ENCODE measurements at places on chromosomes 6 and 20.

DNA sequence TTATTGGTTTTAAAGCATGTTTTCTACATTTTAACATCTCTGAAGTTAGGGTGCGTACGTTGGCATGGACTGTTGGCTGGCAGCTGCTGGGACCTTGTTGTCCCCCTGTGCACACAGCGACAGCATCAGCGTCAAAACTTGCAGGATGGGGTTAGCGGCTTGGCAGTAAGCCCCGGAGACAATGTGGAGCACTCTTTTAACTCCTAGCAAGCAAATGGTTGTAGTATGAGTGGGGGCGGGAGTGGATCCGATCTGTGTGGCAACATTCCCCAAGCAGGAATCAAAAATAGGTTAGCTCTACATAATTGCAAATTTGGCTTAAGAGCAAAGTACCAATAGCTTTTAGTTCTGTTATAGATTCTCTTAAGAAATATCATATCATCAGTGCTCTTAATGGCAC, 70.1 kb downstream of the NRN1 start:
- no peak for DNase-seq

DNA sequence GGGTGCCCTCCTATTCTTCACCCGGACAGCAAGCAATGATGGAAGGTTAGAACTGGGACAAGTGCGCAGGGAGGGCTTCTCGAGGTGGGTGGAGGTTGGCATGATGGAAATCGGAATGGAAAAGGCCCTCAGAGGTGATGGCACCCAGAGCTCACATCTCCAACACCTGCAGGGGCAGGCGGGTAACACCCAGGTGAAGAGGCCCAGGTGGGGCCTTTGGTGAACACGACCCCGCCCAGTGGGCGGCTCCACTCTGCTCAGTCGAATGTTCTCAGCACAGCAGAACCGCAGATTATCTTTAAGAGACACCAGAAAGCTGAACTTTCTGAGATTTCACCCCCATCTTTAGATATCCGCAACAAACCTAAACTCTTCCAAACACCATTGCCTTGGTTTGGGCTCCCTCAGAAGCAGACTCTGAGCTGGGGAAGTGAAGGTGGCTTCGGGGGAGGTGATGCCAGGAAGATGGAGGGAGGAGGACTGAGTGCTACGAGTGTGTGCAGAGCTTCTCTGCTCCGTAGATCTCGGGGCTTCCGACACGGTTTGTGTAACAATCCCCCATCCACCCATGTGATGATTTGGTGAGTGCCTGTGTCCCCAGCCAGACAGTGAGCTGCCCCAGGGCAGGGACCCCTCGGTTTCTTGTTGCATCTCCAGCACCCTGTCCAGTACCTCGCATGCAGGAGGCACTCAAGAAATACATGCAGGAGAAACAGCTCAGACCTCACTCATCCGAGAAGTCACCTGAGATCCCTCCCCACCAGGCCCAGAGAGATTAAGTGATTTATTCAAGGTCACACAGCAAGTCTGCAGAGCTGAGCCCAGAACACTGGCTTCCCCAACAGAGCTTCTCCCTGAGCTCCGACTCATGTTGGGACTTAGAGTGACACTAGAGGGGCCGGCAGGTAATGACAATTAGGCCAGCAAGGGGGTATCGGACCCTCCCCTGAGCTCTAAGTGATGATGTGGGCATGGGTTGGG, 45.4 kb downstream of the BPIFB1 start:
- DNase-seq, result no peak

GRCh38 chr20:25224941-25225340, 22.9 kb upstream of the PYGB start:
- DNase-seq, result no peak

DNA sequence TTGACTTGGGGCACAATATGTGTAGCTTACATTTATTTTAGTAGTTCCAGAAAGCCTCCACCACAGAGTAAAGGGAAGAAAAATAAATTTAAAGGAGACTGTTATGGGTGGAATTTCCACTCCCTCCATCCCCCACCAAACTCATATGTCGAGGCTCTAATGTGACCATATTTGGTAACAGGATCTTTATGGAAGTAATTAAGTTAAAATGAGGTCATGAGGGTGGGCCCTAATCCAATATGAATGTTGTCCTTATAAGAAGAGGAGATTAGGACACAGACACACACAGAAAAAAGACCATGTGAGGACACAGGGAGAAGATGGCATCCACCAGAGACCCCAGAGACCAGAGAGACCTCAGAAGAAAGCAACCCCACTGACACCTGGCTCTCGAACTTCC, 189.7 kb downstream of the EDN1 start:
- DNase-seq, result no peak

DNA sequence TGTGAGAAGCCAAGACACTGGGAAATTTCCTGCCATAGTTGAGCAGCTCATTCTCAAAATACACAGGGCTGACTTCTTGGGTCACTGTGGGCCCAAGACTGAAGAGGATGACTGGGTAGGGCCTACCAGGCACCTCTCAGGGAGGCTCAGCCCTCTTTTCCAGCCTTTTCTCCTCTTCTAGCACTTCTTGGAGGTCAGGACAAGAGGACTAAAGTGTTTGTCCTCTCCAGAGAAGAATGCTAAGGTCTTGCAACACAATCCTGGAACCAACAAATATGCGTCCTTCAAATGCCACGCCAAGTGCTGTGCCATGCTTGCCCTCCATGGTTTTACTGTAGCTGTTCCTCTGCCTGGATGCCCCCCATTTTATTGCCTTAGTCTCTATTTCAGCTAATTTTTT, 3.3 kb upstream of the LRRN4 start:
- no peak for DNase-seq

DNA sequence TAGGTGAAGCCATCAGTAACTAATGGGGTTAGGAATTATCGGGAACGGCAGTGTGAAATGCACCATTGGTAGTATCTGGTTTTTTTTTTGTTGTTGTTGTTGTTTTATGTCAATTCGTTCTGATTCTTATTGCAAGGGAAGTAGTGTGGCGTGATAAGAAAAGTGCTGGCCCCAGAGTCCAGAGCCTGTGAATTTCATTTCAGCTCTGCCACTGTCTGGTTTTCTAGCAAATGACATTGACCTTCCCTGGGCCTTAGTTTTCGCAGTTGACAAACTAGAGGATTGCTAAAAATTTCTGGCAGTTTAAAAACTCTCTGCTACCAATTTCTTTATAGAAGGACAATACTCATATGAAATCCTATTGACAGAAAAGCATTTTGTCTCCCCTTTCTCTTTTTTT, 161.6 kb downstream of the AIG1 start:
- DNase-seq, result no peak

GRCh38 chr20:58623579-58624473, 27.3 kb upstream of the STX16 start:
- DNase-seq, result no peak

DNA sequence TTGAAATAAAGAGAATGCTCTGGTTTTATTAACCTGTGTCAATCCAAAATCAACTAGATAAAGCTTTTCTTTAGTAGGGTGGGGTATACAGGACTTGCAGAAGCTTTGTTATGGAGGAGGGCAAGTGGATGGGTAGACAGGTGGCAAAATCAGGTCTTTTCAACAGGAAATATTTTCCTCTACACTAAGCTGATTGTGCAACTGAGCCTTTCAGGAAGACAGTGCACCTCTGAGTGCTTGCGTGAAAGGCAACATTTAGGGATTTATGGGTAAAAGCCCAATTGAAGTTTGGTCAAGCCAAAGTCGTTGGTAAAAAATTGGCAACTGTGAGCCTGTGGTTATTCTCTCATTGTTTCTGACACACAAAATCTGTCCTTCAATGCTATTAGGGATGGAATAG, 23.8 kb upstream of the TUBB2A start:
- DNase-seq, result no peak
